CD4-positive, alpha-beta T cell treated with Interleukin-12 subunit alpha and Interleukin-12 subunit beta, for 1 hour (primary cell): ENCODE measurements at places on chromosomes 3 and 15.

DNA sequence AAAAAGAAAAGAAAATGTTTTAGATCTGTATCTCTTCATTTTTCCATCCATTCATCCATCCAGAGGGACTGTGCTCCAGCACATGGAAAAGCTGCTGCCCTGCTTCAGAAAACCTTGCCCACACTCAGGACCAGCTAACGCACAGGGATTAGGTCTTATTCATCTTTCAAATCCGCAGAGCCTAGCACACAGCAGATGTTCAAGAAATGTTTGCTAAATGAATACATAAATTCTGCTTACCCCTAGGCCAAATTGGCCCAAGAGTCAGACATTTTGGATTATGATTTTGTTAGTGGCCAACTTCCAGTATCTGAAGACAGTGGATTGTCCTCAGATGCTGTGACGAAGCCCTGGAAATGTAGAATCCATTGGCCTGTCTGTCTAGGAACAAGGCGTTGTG, 71.4 kb downstream of the GHSR start:
- DNase-seq = no peak

- DNase-seq = no peak
These were observed 2.4 kb downstream of the VGLL4 start for GRCh38 chr3:11641316-11641682.

- no peak for DNase-seq
These were observed 161.9 kb downstream of the FNDC3B start for GRCh38 chr3:172201136-172201869.

GRCh38 chr3:104150724-104151123, 1216.0 kb upstream of the ALCAM start:
- no peak for DNase-seq

- peak; percentile 55 for DNase-seq
These were observed 37.7 kb upstream of the LCTL start for GRCh38 chr15:66603301-66604179.

GRCh38 chr15:25249236-25250010, 189.4 kb downstream of the UBE3A start:
- no peak for DNase-seq

GRCh38 chr3:184015381-184016019, 2.2 kb downstream of the ABCC5 start:
- no peak for DNase-seq

DNA sequence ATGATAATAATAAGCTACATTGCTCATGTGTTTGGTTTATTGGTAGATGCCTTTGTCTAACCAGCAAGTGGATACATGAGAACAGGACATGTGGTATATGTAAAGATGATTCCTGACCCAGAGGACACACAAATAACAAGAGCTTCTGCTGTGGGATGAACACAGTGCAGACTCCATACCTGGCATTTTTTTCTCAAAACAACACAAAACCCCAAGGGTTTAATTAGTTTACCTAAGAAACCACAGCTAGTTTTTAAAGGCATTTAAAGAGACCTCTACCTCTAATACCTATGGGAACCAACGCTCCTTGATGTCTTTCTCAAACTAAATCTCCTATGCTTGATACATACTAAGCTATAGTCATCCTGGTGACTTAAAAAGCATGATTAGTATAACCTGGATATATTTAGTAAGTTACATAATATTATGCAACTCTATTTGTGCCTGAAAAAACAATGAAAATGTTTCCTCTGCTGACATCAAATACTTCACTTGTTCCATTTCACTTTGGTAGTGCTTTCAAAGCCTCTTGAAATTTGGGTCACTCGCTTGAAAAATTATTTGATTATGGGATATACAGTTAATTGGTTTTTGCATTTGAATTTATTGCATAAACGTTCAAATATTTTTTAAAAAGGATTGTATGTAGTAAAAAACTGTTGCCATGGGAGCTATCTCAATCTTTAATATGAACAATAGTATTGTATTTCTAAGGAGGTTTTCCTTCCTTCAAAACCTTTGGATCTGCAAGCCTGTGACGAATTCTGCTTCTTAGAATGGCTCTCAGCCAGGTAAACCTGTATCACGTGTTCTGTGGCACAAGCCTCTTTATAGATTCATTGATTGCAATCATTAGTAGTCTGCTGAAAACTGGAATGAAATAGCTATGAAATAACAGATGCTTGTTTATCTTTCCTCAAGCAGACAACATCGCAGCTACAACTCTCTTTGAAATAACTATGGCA, 233.0 kb upstream of the KCNMB2 start:
- no peak for DNase-seq

DNA sequence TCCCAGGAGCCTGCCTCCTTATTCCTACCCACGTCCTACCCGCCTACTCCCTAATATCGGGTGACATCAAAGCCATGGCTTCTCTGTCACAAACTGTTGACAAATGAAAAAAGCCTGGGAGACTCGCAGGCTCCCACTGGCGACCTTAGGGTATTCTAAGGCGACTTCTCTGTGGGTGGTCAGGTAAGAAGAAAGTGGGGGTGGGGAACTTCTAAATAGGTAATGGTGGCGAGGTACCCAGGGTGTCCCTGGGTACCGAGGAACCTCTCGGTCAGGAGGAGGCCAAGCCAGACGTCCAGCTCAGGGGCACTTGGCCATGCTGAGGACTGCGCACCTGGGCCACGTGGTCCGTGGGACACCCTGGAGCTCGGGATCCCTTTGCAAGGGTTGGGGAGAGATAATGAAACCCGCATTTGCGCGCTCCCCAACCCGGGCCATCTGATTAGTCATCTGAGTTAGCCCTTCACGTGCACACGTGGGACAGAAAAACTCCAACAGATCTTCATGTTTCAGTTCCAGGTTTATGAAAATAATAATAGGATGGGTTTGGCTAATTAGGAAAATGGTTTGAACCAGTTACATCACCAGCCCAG, 78.2 kb downstream of the NR2F2 start:
- DNase-seq = no peak

DNA sequence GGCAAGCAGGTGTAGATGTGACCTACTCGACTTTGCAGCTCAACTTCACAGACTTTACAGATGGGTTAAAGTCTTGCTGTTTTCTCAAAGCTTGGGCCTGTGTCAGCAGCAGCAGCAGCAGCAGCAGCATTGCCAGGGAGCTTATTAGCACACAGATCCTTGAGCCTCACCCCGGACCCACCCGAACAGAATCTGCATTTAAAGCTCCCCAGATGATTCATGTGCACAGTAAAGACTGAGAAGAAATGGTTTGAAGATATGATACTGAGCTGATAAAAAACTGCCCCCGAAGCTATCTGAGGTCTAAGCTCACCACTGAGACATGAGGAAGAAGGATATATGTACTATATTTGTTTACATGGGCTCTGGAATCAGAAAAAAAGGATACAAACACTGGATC, 231.7 kb downstream of the ARPP21 start:
- DNase-seq = no peak

DNA sequence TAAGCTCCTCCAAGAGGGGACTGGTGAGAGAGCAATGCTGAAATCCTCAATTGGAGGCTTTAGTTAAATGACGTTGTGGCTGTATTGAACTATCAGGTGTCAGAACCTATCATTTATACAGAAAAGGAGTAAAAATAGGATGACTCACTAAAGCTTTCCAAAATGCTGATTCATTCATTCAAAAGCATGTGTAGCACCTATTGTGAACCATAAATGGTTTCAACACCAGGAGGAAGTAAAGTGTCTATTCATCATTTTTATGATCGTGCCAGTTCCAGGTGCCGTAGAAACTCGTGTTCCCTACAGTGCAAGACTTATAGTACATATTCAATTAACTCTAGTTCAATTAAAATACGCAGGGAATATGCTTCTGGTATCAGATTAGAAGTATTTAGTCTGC, 66.5 kb upstream of the ARRDC4 start:
- DNase-seq = no peak

DNA sequence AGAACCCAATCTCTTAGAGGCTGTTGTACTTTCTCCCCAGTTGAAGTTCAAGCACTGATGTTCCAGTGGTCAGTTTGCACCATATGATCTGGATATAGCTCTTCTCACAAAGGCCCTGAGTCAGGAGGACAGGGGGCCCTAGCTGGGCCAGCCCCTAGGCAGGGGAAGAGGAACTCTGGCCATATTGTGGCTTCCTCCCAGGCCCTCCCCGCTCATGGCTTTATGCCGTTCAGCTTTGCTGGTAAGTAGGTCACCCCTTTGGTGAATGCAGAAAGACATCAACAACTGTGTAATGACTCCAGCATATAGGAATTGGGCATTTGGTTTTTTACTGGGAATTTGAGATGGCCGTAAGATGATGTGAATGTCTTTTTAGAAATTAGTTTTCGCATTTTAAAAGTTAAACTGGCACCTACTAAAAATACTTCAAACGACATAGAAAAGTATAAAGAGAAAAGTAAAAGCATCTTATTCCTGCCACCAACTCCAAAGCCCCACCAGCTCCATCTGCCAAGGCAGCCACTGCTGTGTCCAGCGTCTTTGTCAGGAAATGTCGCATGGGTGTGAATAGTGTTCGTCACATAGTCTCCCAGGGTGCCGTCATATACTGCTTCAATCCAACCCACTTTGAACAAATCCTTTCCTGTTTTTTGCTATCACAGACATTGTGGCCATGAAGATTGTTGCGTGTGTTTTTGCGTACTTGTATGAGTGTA, 25.3 kb downstream of the CCR9 start:
- DNase-seq = no peak

DNA sequence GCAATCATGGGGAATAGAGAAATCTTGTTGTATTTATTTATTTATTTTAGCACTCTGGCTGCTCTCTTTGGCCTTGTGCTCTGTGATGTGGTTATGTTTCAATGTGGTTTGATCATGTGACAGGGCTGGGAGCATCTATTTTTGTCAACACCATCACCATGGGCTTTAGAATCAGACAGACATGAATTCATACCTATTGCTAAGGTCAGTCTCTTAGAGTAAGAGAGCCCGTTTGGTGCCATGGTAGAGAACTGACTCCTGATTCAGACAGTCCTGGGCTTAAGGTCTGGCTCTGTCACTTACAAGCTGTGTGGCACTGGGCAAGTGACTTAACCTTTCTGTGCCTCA, 157.0 kb downstream of the RYR3 start:
- no peak for DNase-seq

- no peak for DNase-seq
These were observed 63.0 kb downstream of the SFMBT1 start for GRCh38 chr3:52982839-52983238.

DNA sequence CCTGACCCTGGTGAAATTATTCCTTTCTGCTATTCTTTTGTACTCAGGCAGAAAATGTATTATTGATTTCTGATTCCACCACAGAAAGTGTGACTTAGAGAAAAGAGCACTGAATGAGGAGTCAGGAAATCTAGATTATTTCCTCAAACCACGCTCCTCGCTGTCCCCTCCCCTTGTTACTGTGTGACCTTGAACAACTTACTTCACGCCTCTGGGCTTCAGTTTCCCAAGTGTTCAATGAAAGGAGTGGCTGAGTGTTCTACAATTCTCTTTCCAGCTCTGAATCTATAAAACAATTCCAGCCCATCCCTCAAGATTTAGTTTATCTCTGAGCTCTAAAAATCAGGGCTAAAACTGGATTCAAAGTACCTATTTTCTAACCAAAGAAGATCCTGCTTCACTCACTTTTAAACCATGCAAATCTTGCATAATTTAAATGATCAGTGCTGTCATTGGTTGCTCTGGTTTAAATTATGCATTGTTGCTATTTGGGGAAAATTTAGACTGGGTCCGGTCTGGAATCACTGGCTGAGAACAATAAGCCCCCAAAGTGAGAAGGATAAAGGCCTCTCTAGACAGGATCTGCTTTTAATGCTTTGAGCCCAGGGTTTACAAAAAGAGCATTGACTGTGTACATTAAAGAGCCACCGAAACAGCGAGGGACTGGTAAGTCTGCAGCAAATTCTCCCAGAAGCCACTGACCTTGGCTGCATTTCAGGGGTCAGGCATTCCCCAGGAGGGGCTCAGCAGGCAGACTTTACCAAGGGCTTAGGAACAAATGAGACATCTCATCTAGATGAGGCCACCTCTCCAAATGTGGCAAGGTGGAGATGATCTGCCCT, 3.2 kb downstream of the TNIK start:
- DNase-seq = no peak

DNA sequence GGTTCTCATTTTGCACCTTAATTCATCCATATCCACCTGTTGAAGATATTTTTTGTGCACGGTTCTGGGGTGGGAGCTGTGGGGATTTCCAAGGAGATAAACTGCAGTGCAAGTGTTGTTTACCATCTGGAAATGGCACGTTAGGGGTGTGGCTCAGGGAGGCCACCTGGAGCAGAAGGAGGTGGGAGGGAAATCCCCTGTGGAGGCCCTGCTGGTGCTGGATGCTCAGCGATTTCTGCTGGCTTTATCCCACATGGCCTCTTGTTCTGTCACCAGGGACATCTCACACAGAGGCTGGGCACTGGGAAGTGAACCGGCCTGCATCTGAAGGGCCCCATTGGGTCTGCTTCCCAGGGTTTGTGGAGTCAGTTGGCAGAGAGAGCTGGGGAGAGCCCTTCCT, 24.3 kb downstream of the TRPM1 start:
- no peak for DNase-seq

DNA sequence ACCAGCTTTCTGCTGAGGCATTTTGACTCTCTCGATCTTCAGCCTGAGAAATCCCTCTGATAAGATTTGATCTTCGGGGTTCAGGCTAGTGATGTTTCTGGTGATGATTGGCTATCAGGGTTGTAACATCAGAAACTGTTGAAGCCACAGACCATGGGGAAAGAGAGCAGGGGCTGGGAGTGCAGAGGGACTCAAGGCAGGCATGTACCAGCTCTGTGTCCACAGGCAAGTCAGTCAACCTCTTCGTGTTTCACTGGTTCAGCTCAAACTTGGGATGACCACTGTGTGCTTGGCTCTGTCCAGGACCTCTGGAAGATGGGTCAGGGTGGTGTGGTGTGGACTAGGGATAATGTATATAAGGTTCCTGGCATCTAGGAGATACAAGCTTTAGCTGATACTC, 116.5 kb downstream of the EEFSEC start:
- no peak for DNase-seq

GRCh38 chr3:152319831-152320617, 51.3 kb downstream of the MBNL1 start:
- DNase-seq = no peak

DNA sequence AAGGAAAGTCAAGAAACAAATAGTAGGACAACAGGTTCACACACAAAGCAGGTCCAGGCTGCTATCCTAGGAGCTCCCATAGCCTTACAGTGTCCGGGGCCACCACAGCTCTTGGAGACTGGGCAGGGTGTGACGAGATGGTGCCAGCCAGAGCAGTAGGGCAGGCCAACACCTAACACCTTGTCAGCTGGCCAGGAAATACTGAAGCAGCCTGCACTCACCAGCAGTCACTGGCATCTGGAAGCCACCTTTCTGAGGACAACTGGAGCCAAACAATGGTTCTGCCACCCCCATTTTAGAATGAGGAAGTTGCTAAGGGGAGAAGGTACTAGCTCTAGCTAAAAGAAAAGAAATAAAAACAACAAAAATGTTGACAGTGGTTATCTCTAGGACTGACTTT, 47.2 kb downstream of the CCDC12 start:
- DNase-seq = no peak

DNA sequence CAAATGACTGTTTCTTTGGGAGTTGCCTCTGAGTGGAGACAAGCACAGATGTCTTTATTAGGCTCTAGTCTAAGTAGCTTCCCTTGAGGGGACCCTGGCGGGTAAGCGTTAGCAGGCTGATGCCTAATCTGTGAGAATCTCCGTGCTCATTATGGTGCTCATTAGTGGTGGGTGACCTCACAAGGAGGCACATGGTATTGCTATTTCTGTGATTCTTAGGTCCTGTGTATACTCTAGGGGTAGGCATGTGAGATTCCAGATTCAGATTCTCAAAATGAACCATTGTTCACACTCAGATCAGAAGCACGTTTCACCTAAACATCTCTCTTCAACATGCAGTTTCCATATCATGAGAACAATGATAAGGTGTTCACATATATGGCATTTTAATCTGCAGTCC, 809.7 kb downstream of the NR2F2 start:
- no peak for DNase-seq
